ENCODE measurements at places on chromosomes 16 and 17. TPM values are rescaled to one million over a fixed set of nuclear protein-coding genes. Genes with fewer than 3 reads are reported as not detected.

- DNase-seq: no peak
These were observed 6.2 kb downstream of the CYBC1 start for GRCh38 chr17:82444284-82444893.

- no peak for DNase-seq
These were observed 589.7 kb downstream of the CDH11 start for GRCh38 chr16:64532117-64532516.

- DNase-seq: peak; percentile 47
These were observed 5.6 kb upstream of the MTSS2 start for GRCh38 chr16:70691223-70692129.

- no peak for DNase-seq
These were observed 1.8 kb downstream of the CACNB1 start for GRCh38 chr17:39195568-39196160.

GRCh38 chr17:39736319-39737165 lies 1.2 kb upstream of the GRB7 start:
- DNase-seq: peak; percentile 28

- DNase-seq: peak; percentile 37
These were observed 4.8 kb downstream of the BAIAP3 start for GRCh38 chr16:1338119-1338730.

- no peak for DNase-seq
These were observed 74.3 kb downstream of the CA4 start for GRCh38 chr17:60224064-60224463.

- DNase-seq: no peak
These were observed 90.9 kb downstream of the GAS7 start for GRCh38 chr17:10107316-10108165.

DNA sequence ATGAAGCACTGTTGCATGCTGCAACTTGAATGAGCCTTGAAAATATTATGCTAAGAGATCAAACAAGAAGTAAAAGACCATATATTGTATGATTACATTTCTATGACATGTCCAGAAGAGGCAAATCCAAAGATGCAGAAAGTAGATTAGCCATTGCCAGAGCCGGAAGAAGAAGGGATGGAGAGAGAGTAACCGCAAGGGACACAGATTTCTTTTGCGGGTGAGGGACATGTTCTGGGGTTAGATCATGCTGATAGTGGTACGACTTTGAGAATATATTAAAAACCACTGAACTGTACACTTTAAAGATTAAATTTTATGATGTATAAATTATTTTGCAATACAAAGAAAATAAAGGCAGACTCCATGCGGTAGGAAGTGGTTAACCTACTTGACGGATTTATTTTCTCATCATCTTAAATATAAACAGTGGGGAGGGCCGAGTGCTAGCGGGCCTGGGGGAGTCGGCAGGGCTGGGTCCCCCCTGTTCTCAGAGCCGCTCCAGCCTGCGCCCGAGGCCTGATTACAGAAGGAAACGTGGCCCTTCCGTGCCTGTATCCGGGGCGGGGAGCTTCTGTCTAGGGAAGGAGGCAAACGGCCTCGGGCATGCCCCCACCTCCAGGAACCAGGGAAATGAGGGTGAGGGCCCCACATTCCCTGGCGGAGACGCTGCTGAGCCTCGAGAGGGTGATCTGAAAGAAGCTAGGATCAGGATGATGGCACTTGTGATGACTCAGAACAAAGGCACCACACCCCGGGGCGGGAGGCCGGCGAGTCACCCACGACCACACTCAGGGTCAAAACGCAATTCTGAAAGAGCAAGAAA lies 48.0 kb downstream of the SHCBP1 start:
- DNase-seq: no peak

Gene CTU2
- polyA plus RNA-seq: 15.0 TPM

Gene SRL
- 2.4 TPM for polyA plus RNA-seq

Gene GAS2L2
- 0.03 TPM for polyA plus RNA-seq

Gene MPV17L
- polyA plus RNA-seq: 3.5 TPM

Gene TAX1BP3
- 356 TPM for polyA plus RNA-seq

Gene NUPR1
- 6.6 TPM for polyA plus RNA-seq

Gene NACA2
- polyA plus RNA-seq: not detected

Gene WNK4
- polyA plus RNA-seq: 0.67 TPM
